ENCODE measurements at places on chromosomes 5 and 9.

GRCh38 chr9:24614070-24614469 lies 68.4 kb upstream of the IZUMO3 start:
- DNase-seq: peak; percentile 15

DNA sequence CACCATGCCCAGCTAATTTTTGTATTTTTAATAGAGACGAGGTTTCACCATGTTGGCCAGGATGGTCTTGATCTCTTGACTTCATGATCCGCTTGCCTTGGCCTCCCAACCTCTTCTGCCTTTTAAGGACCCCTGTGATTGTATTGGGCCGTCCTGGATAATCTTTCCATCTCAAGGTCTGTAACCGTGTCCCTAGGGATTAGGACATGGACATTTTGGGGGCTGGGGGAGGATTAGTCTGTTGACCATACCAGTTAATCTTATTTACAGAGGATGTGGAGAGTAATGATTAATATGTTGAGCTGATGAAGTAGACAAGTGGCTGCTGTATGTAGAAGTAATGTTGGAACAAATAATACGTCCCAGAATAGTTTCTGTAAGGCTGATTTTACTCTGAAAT lies 23.1 kb downstream of the LNPEP start:
- DNase-seq: no peak

GRCh38 chr5:115588640-115589039 lies 13.6 kb downstream of the TICAM2 start:
- DNase-seq: no peak

DNA sequence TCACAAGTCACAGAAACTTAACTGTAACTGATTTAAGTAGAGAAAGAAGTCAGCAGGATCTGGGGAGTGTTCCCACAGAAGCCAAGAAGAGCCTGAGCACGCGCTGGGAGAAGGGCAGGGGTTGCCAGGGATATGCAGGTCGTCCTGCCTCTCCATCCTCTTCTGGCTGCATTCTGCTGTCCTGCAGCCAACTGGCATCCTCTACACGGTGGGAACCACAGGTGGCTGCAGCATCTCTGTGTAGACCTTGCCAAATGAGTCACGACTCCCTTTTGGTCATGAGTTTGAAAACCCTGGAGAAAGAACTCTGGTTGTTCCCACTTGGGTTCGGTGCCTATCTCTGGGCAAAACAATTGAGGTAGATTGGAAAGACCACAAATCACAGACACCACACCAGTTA lies 38.4 kb upstream of the PCA3 start:
- DNase-seq: no peak

GRCh38 chr5:114192108-114192507 lies 169.8 kb upstream of the KCNN2 start:
- DNase-seq: peak; percentile 45

- DNase-seq: no peak
Observed at GRCh38 chr5:172064358-172064757, 57.9 kb upstream of the FBXW11 start.

DNA sequence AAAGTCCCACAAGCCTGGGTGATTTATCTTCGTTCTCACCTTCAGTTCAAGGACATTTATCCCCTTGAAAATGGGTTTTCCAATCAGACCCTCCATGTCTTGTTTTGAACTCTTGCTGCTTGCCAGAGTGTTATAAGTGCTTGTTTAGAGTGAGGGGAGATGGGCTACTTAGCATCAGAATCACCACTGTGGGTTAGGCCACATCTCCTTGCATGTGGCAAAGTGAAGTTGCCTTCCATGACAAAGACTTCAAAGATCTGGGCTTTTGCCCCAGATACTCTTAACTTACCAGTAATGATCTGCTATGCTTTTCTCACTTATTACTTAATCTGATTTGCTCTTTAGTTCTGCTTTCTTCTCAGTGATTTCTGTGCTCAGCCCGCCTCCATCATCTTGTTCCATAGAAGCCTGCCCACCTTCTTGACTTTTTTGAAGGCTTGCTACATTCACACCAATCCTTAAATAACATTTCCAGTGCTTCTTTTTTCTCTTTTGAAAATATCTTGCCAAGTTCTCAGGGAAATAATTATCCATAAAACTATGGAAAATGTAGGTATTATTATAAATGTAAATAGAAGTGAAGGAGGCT lies 39.0 kb downstream of the GPR21 start:
- DNase-seq: no peak

GRCh38 chr5:172795318-172795977 lies 24.5 kb upstream of the DUSP1 start:
- peak; percentile 98 for DNase-seq

- DNase-seq: no peak
Observed at GRCh38 chr9:93645921-93646639, 69.7 kb downstream of the PHF2 start.
